ENCODE measurements at places on chromosomes 16 and 17.

GRCh38 chr16:10877472-10877946 lies 507 bp downstream of the CIITA start:
- DNase-seq: no peak

DNA sequence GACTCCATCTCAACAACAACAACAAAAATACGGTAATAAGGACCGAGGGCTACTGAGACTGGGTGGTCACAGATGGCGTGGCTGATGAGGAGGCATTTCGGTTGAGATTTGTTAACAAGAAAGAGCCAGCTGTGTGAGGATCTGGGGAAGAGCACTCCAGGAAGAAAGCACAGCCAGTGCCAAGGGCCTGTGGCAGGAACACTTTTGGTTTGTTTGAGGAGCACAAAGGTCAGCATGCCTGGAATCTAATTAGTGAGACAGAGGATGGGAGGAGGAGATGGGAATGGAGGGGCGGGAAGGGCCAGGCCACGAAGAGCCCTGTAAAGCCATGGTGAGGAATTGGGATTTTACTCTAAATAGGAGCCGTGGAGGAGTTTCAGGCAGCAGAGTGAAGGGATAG lies 24.9 kb downstream of the HASPIN start:
- DNase-seq: no peak

DNA sequence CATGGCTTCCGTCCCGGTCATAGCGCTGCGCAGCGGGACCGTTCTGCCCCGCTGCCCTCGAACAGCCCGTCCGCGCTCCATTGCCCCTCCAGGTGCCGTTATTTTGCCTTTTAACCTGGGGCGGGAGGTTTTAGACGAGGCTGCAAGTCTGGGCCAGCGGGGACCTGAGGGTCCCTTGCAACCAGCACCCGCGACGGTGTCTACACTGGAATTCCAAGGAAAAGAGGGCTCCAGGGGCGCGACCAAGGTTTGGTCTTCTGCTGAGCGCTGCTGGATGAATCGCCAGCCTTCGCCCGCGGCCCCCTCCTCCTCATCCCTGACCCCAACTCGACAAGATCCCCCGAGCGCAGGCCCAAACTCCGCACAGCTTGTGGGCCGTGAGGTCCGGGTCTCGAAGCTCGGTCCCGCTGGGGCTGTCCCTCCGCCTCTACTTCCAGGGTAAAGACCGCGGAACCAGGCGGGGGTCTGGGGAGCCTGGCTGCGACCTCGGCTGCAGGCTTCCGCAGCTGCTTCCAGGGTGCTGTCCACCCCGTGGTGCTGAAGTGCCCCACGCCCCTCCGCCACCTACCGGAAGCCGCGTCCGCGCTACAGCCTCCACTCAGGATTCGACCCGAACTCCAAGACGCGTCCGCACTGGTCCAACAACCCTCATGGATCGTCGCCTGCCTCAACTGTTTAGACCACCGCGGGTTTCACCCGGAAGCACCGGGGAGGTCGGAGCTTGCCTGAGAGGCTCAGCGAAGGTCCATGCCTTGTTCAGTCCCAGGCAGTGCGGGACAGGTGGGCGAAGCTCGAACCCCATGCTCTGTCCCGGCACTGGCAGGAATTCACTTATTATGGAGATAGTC lies 10.1 kb upstream of the CA4 start:
- DNase-seq: peak; percentile 57

DNA sequence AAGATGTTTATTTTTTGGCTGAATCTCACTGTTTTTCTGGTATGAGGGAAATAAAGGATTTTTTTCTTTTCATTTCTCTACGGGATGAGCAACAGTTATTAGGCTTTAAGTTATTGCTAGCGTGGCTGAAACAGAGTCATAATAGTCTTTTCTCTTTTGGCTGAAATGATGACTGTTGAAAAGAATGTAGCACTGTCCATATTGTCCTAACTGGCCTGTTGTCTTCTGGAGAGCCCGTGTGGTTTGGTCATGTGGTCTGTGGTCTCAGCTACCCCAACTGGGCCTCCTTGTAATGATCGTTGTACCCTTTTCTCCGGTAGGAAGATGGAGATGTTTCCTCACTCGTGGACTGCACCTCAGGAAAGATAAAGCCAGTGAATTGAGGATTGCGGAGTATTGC lies 36.6 kb downstream of the EPN2 start:
- no peak for DNase-seq

- DNase-seq: no peak
Measured at GRCh38 chr16:11547118-11547916, 39.4 kb downstream of the LITAF start.

DNA sequence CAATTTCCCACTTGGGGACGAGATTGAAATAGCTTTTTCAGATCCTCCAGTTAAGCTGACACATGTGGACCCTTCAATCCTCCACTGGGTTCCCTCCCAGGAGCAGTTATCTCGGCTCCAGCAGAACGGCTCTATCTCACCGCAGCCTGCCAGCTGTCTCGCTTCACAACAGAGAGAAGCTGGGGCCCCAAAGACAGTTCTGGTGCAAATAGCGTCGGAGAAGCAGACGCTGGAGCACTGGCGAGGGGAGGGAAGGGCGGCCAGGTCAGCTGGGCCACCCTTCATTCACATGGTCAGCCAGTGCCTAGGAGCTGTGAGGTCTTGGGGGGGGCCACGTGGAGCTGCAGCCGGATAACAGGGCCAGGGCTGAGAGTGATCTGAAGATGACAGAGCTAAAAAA lies 141.3 kb upstream of the SDK2 start:
- no peak for DNase-seq

GRCh38 chr16:22857296-22858025 lies 43.5 kb downstream of the HS3ST2 start:
- DNase-seq: no peak

- DNase-seq: peak; percentile 59
Measured at GRCh38 chr16:77212741-77213541, 13.7 kb downstream of the SYCE1L start.

DNA sequence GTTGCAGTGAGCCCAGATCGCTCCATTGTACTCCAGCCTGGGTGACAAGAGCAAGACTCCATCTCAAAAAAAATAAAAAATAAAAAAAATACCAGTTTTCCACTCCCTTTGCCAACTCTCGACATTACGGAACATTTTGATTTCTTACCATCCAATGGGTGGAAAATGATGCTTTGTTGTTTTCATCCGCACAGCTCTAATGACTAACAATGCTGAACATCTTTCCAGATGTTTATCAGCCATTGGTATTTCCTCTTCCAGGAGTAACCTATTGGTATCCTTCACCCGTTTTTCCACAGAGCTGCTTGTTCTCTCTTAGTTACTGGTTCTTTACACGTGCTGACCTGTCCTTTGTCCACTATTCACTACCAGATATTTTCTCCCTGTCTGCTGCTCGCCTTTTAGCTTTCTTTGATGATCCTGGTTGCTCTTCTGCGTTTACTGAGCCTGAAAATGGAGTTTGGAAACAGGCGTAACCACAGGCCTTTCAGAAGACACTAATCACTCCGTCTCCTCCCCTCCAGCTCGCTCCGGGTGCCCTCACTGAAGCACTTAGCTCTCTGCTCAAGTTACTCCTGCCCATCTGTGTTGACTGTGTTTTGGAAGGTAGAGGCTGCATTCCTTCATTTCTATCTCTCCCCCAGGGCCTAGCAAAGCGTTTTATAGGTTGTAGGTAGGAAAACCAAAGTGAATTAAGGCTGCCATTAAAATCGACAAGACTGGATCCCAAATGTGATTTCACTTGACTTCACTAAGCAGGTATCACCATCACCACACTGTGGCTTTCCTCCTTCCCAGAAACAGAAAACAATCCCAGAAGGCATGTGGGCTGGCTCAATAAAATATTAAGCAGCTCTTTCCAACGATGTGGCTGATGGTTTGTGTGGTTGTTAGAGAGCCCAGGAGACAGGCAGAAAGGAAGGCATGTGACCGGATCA lies 8.9 kb downstream of the SHPK start:
- no peak for DNase-seq

GRCh38 chr16:57606847-57607501 lies 21.5 kb upstream of the ADGRG1 start:
- DNase-seq: no peak

GRCh38 chr16:29915590-29916247 lies 10.3 kb downstream of the KCTD13 start:
- DNase-seq: no peak

DNA sequence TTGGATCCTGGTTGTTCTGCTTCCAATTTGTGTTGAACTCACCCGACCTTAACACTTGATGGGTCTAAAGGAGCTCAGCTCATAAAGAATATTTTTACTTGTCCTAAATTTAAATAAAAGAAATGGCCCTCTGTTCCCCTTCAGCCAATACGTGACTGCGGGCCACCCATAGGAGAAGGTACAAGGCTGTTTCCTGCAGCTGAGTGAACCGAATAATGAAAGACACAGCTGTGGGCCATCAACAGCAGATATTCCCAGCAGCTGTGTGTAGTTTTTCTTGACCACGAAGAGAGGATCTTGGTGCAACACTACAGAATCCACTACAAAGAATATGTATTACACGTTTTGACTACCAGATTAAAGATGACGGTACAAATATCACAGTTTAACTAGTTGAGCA lies 1431.6 kb downstream of the CDH11 start:
- no peak for DNase-seq

- DNase-seq: no peak
Measured at GRCh38 chr16:27204312-27204915, 1.1 kb downstream of the KDM8 start.

DNA sequence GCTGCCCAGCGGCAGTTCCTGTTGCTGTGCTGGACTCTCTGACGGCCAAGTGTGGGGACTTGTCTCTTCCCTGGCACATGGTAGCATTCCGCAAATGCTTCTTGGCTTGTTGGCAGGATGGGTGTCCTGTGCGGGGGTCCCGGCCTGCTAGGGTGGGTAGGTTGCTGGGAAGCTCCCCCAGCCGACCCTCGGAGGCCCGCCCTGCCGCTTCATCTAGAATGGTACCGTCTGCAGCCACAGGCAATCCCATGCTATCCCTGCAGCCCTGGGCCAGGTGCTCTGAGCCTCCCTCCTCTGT lies 78.3 kb upstream of the LHX1 start:
- no peak for DNase-seq

DNA sequence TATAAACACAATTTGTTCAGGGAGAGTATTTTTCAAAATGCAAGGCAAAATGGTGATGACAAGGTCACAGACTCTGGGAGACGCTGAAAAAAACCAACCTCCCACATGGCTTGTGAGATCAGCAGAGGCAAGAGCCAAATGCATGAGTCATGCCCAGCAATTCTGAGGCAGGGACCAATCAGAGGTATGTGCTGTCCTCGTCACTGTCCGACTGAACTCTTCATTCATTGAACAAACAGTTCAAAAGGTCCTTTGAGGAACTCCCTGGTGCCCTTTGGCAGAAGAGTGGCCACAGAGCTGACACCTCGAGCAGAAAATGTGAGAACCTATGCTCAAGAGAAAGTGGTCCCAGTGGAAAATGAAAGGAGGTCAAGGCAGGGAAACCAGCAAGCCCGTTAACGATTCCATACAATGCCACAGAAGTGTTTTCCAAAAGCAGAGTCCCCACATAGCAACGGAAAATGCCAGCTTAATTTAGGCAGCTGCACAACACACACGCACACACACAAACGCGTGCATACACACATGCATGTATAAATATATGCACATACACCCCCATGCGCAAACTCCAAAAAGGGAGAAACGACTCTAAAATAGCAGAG lies 50.9 kb downstream of the CDH11 start:
- peak; percentile 80 for DNase-seq
